NT2/D1 (cell line): ENCODE measurements at places on chromosomes 6 and 20.

DNA sequence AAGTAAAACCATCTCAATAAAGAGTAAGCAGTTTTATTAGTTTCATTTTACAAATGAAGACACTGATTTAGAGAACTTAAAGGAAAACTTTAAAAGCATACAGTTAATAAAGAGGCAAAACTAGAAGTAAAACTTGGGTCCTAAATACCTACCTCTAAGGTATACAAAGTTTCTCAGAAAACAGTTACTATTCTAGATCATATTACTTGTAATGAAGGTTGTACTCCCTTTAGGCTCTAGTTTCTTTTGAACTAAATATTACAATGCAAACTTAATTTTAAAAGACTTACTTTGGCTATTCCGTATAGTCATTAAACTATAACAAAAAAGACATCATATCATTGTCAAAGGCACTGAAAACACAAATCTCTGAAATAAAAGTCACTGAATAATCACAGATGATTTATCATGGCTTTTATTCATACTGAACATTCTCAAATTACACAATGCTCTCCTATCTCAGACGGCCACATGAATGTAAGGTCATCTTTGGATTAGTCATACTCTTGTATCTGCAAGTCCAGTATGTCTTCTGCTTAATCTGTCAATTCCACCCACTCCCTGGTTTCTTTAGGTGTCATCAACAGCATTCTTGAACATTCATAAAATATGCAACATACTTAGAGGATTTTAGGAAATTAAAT, 361.6 kb upstream of the RUNX2 start:
- no peak for DNase-seq

DNA sequence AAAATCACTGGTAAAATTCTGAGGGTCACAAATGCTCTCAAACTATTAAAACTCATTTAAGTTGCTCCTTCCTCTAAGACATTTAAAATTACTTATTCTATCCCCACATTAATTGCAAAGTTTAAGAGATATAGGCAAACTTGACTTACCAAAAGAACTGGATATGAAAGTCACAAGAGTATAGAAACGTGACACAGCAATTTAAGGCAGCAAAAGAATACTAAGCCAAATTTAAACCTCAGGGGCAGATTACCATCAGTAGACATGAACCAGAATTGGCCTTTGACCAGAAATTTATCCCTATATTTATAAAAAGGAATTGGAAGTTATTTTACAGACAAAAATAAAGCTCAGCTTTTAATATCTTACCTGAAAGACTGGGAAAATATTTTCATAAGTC, 56.0 kb downstream of the MAP3K7 start:
- no peak for DNase-seq

GRCh38 chr6:133392015-133392414, 150.9 kb downstream of the EYA4 start:
- no peak for DNase-seq

DNA sequence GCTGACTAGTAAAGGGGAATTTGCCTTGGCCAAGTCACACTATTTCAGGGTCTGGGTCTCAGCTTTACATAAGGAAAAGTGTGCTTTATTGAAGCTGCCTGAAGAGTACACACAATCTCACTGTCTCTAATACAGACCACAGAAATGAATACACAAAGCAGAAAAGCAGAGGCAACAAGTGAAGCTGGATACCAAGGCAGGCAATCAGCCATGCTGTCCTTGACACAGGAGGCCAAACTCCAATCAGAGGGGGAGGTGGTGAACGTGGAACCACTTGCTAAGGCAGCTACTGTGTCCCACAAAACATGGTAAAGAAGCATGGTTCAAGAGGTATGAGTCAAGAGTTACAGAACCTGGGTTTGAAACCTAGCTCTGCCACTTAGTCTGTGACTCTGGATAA, 21.8 kb upstream of the CCND3 start:
- DNase-seq: no peak

- peak; percentile 9 for DNase-seq
Measured at GRCh38 chr6:14440940-14441781, 323.6 kb downstream of the CD83 start.

GRCh38 chr6:131116755-131117360, 18.4 kb upstream of the AKAP7 start:
- DNase-seq: peak; percentile 11

GRCh38 chr6:31575952-31576685, 754 bp downstream of the TNF start:
- no peak for DNase-seq

DNA sequence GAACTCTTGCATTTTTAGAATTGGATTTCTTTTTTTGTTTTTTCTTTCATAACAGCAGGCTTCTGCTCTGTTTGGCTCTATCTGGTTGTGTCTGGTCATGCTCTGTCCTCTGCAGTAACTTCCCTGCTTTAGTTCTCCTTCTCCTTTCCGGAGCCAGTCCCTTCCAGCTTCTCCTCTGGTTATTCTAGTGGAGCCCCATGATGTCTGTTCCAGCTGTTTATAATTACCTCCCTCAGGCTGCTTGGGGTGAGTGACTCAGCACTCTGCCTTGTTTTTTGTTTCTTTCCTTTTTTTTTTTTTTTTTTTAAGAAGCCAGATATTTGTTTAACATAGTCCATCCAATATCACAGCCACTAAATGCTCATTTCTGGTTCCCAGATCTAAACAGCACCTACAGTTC, 409.6 kb downstream of the MAFB start:
- DNase-seq: peak; percentile 39

DNA sequence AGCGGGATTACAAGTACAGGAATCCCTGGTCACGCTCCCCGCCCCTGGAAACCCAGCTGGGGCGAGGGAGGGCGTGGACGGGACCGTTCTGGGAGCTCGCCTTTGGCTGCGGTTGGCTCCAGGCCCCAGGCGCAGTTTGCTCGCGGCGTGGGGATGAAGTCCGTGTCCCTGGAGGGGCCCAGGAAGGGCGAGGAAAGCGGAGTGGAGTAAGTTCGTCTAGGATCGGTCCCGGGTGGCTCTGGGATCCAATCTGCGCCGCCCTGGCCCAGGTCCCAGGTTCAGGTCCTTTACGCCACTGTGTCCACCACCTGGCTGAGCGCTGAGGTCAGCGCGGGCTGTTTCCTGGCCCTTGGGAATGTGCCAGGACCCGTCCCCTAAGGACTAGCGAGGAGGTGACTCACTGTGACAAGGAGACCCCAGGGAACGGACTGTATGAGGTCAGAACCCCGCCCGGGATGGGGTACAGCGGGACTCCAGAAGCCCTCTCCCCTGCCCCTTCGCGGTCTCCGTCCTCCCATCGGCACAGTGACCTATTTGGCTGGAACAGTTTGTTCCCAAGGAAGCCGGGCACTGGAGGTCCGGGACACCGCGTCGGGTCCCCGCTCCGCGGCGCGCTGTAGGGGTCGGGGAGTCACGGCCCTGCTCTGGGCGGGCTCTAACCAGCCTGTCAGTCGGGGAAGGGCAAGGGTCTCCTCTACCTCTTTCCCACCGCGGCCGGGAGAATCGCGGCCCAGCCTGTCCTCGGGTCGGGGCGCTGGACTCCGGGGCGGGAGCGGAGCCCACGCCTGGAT, 724 bp downstream of the CDKN1A start:
- DNase-seq: no peak

- DNase-seq: no peak
Measured at GRCh38 chr6:43847741-43848630, 78.0 kb downstream of the VEGFA start.

DNA sequence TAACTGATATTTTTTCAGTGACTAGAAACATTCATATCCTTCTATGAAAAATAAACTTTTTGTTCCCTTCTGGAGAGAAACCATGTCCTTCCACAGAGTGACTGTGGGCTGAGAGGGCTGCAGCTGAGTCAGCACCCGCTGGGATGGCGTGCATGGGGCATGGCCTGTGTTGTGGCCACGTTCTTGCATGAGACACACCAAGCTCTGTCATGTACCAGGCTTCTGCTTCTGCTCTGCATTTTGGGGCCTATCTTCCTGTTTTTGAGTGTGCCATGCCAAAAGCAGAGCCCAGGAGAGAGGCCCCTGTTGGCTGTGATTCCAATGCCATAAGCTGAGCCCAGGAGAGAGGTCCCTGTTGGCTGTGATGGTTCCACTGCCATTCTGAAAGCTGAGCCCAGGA, 10.8 kb downstream of the APMAP start:
- no peak for DNase-seq

DNA sequence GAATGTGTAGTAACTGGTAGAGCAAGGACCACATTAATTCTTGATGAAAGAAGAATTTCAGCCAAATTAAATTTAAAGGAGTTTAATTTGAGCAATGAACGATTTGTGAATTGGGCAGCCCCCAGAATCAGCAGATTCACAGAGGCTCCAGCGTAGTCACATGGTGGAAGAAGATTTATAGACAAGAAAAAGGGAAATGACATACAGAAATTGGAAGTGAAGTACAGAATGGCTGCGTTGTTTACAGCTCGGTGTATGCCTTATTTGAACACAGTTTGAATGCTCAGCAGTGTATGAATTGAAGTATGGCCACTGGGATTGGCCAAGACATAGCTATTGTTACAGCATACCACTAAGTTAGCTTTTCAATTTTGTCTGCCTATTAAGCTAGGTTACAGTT, 173.6 kb upstream of the ARG1 start:
- DNase-seq: no peak

DNA sequence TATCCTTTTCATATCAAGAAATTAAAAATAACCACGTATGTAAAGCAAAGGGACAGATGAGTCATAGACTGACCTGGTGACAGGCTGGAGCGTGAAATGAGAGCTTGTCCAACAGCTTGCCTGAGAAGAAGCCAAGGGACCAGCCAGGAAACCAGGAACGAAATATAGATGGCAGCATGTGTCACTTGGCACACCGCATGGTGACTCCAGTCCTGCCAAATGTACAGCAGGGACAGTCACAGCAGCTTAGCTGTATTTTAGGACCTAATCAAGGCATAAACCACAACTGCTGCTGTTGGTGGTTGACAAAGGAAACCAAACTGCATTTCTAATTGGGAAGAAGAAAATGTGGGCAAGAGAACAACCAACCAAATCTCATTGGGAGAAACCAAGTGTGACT, 755.0 kb downstream of the TFAP2A start:
- no peak for DNase-seq

DNA sequence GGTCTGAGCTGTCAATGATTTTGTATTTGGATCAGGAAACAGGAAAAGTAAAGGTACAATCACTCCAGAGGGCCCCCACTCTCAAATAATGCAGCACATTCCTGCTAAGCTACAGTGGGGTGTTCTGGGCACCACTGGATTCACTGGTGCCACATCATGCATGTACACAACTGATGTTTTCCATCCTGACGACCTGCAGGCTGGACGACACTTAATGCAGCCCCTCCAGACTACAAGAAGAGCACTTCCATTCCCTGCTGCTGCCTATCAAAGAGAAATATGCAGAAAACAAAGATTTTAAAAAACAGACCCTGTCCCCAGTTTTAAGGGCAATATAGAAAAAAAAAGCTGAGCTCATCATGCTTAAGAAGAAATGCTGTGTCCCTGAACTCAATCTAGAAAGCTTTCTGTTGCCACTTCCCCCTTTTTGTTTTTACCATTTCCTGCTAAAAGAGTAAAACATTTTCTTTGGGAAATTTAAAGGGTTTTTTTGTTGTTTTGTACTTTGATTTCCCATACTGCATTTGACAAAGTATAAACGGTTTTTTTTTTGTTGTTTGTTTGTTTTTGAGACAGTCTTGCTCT, 35.5 kb downstream of the ABHD12 start:
- DNase-seq: no peak

DNA sequence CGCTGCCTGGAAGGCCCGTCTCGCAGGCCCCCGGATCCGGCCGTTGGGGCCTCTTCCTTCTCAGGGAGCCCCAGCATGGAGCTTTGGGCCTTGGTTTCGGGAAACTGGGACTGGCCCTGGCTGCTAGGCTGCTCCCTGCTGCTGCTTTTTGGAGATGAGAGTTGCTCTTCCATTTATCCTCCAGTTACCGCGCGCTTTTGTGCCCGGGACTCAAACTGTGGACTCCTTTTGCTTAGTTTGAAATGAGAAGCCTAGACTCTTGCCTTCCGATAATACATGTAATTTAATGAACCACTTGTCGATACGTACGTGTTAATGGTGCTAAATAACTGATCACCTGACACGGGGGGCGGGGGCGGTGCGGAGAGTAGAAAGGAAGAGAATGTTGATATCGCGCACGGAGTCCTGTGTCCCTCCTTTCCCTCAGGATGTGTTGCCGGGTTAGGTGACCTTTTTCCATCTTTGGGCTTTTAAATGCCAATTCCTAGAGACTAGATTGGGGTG, 968 bp downstream of the PHF3 start:
- DNase-seq: no peak

GRCh38 chr20:62785393-62785792, 10.9 kb upstream of the MRGBP start:
- DNase-seq: no peak

DNA sequence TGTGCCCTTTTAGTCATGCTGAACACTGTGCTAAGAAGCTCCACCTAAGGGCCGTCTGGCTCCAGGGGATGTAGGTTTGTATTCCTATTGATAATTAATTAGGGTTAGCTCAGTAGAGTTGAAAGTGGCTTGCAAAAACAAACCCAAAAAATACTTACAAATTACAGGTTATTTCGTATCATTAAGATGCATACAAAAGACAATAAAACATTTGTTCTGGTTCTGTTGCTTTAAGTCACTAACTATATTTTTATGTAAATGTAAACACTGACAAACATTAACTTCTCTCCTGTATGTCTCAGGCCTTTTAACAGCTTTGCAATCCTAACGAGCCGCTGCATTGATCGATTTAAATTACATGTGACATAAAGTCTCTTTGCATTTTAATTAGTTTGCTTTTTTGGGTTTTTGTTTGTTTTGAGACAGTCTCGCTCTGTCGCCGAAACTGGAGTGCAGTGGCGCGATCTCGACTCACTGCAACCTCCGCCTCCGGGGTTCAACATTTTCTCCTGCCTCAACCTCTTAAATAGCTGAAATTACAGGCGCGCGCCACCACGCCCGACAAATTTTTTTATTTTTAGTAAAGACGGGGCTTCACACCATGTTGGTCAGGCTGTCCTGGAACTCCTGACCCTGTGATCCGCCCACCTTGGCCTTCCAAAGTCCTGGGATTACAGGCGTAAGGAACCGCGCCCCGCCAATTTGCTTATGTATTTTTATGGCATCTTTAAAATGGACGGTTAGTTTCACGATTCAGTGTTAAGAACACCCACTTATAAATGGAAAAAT, 110.9 kb downstream of the HFE start:
- DNase-seq: no peak

DNA sequence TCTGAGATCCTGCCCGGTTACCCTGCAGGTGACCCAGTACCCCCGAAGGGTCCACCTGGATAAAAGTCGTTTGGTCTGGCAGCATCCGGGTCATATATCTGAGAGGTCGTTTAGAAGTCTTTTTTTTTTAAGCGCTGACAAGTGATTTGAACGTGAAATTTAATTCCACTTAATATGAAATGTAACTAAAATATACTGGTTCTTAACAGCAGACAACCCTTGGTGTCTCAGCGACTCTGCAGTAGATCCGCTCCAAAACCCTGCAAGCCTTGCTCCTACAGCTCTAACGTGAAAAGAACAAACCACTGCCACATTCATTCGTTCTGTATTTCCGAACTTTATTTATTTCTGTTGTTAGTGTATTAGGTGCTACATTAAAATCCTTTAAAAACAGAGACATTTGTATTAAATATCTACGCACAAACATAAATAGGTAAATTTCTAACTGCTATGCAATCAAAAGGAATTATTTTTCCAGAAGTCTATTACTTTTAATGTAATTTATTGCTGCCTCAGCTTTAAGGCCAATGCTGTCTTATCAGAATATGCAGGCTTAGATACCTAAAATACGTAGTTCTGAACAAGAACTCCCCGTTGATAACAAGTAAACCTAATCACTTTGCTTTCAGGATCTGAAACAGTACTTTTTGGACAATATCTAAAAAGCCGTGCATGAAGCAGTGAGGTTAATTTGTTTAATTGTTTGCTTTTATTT, 33.5 kb upstream of the TCF21 start:
- no peak for DNase-seq

GRCh38 chr20:37529968-37530600, 2.4 kb upstream of the BLCAP start:
- no peak for DNase-seq
